ENCODE measurements at places on chromosomes 11 and 22.
A peak's percentile ranks its signal among the peaks of the same experiment; 100 is the strongest.

- DNase-seq = peak; percentile 57
Observed at GRCh38 chr22:46653596-46653995, 33.4 kb downstream of the GRAMD4 start.

GRCh38 chr11:79744941-79745340, 304.1 kb upstream of the TENM4 start:
- DNase-seq = no peak

DNA sequence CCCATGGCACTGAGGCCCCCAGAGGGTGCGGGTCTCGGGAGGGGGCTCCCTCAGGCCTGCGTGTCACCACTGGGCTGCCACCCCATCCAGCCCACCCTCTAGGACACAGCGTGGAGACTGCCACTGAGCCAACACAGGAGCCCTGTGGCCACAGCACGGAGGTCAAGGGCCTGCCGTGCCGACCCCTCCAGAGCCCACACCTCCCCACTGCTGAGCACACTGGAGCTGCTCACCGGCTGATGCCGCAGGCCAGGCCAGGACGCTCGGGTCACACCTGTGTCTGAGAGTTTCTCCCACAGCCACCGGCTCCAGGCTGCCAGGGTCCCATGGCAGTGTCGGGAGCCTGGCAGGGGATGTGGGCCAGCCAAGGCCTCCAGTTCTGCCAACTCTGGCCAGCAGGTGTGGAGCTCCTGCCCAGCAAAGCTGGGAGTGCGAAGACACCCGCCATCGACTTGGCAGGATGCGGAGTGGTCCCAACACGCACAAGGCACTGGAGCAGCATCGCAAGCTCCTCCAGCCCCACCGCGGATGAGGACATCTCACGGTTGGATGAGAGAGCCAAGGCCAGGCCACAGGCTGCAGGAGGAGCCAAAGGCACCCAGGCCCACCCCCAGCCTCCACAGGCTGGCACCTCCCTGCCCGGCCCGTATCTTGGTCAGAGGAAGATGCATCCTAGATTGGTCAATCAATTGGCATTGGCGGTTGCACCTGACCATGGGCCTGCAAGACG, 187.1 kb downstream of the BRD1 start:
- no peak for DNase-seq

DNA sequence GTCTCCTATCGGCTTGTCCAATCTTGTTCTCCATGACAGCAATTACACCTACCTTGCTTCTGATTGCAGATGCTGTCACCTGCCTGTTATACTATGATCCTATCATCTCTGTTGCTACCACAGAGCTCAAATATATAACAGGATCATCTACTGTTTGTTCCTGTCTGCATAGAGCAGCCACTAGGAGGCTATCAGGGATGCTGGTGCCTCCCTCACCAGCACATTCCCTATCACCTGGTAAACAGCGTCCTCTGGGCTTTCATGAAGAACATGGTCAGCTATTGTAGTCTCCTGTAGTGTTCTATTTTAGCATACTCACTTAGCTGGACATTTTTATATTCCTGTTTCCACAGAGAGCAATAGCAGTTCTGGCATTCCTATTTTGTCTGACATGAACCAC, 87.8 kb upstream of the FAT3 start:
- no peak for DNase-seq

DNA sequence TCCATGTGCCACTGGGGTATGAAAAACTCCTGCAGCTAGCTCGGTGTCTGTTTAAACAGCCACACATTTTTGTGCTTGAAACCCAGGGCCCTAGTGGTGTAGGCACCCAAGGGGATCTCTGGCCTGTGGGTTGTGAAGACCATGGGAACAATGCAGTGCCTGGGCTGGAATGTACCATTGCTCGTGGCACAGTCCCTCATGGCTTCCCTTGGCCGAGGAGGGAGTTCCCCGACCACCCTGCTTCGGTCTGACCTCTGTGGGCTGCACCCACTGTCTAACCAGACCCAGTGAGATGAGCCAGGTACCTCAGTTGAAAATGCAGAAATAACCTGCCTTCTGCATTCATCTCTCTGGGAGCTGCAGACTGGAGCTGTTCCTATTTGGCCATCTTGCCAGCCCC, 214.0 kb downstream of the TRPC6 start:
- DNase-seq = no peak

- DNase-seq = peak; percentile 44
Observed at GRCh38 chr11:2466869-2467694, 22.3 kb downstream of the KCNQ1 start.

DNA sequence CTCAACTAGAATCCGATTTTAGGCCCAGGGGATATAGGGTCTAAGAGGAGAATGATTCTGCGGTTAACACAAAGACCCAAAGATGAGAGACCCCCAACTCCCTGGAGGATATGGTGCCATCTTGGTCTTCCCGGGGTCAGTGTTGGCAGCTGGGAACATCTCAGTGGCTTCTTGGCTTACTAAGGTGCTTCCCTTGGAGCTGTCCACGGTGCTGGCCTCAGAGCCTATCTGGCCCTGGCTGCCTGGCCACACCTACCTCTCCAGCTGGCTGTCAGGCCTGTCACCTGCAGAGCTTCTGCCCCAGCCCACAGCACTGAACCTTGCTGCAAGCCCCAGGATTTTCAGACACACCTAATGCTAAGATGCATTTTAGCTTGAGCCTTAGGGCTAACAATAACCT, 70.7 kb upstream of the THY1 start:
- no peak for DNase-seq

- DNase-seq = no peak
Observed at GRCh38 chr11:132114185-132114584, 743.8 kb downstream of the NTM start.

DNA sequence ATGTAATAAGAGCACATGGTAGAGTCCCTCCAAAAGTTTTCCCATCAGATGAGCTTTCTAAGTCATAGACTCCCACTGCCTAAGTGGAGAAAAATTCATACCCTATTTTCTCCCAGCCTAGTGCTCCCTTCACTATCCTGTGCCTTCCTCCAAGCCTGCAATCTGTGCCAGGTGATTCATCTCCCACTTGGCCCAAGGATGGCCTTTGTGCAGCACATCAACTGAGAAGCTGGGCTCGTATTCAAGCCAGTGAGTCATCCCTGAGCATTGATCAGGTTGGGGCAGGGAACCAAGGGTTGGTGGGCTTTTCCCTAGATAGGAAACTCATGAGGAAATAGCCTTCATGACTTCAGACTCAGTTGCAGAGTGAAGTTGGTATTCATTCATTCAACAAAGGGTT, 64.6 kb downstream of the PANX1 start:
- no peak for DNase-seq

- DNase-seq = no peak
Observed at GRCh38 chr11:20112291-20113148, 47.8 kb downstream of the DBX1 start.

DNA sequence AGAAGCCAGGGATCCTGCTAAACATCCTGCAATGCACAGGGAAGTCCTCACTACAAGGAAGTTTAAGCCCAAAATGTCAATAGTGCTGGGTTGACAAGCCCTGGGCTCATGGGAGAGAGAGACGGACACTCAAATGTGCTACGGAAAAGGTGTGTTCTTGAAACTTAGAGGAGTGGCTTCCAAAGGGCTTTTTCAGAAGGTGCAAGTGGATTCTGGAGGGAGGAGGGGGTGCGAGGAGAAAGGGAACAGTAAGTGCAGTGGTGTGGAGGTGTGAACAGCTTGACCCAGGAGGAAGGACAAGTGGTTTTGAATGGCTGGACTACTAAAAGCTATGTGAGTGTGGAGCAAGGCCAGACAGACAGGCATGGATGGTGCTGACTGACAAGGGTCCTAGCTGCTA, 50.4 kb upstream of the CECR2 start:
- DNase-seq = no peak

DNA sequence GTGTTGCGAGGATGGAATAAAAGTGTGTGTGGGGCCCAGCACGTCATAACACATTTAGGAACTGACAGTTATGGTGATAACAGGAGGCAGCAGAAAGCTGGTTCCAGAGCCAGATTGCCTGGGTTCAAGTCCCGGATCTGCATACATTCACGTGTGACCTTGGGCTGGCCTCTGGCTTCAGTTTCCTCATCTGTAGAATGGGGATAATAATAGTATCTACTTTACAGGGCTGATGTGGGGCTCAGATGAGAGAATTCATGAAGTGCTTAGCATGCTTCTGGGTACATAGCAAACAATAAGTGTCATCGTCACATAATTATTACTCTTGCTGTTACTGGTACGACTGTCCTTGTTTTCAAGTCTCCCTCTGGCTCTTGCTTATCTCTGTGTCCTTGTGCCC, 97.3 kb downstream of the KIAA1671 start:
- no peak for DNase-seq

DNA sequence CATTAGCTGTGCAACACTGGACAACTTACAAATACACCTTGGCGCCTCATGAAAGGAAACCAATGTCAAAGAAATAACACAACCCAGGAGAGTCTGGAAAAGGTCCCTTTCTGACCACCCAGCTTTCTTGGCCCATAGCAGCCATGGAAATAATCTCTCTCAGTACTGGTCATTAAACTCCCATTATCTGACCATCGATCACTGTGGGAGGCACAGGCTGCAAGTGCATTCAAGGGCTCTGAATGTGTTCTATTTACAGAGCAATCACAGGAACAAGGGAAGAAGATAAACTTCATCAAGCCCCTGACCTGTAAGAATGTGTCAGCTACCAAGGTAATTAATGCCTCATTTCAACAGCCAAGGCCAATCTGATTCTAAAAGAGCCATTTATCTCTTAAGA, 40.1 kb downstream of the CTSC start:
- DNase-seq = no peak

DNA sequence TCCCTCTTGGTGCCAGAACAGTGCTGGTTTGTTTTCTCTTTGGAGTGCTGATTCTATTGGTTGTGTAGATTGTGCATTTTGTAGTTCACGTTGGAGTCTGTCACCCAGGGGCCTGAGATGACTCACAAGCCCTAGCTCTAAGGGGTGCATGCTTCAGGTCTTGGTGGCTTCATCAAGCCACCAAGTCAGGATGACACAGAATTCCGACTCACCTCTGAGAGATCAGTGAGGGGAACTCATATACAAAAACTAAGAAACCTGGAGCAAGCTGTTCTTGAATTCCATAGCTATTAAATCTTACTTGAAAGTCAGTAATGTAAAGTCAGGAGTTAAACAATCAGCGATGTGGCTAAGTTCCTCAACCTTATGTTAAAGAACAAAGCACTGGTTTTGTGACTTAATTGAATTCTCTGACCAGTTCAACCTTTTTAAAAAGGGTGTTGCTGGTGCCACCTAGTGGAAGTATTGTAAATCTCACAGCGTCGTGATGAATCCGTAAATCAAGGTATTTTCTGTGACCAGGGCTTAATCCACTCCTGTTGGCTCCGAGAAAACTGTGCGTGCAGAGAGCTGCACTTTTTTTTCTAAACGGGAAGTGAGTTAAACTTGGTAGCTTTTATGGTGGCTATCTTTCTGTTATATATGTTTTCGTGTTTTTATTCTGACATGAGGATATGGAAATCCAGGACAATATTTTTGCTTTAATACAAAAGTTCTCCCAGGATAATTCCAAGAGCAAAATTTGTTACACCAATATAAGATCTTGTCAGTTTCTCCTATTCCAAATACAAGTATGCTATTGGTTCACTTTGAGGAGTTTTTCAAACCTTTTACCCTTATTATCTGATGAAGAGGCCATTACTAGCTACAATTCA, 14.6 kb downstream of the MMP13 start:
- DNase-seq = peak; percentile 28

DNA sequence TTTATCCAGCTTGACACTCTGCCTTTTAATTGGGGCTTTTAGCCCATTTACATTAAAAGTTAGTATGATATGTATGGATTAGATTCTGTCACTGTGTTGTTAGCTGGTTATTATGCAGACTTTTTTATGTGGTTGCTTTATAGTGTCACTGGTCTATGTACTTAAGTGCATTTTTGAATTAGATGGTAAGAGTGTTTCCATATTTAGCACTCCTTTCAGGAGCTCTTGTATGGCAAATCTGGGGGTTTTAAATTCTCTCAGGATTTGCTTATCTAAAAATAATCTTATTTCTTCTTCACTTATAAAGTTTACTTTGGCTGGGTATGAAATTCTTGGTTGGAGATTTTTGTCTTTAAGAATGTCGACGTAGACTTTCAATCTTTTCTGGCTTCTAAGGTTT, 4.0 kb downstream of the OR52E6 start:
- DNase-seq = no peak

DNA sequence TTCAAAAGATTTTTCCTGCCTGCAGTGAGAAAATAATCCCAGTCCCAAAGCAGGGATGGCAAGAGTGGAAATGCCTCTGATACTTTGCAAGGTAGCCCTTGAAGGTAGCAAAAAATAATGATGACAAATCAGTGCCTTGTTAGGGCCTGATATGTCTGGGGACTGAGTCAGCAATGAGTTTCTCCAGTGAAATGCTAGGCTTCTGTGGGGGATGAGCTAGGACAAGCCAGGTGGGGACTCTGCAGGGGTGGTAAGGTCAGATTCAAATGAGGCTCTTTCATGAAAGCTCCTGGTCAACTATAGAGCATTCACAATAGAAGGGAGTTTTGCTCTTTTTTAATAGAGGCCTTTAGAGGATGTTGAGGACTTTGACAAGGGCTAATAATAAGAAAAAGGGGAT, 77.7 kb downstream of the ME3 start:
- no peak for DNase-seq

DNA sequence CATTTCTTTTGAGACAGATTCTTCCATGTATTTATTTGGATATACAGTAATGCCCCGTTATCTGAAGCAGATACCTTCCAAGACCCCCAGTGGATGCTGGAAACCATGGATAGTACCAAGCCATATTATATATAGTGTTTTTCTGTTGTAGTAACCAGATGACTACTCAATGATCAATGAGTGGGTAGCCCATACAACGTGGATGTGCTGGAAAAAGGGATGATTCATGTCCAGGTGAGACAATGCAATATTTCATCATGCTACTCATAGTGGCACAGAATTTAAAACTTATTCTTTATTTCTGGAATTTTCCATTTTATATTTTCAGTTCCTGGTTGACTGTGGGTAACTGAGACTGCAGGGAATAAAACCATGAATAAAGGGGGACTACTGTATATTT, 427.5 kb downstream of the METTL15 start:
- DNase-seq = no peak

DNA sequence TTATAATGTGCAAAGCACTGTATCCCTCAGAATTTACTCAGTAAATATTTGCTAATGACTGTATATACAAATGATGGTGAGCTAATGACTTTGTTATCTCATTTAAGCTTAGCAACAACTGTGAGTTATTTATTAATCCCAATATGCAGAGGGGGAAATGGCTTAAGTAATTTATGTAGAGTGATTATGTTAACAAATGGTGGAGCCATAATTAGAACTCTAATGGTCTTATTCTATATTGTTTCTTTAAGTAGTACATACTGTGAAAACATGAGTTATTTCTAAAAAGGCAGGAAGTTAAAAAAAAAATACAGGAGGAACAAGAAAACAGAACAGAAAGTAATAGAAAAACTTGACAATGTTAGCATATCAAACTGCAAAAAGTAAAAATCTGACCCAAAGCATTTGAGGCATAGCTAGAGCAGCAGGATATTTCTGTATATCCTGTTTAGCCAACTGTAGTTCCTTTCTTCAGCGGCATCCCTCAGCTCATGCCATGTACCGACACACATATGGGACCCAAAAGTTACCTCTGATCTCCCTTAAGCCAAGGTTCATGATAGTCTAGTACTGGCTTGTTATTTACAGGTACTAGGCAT, 94.2 kb downstream of the FCHSD2 start:
- no peak for DNase-seq

- DNase-seq = peak; percentile 82
Observed at GRCh38 chr11:128472128-128473089, 114.9 kb downstream of the ETS1 start.

GRCh38 chr11:121450401-121450800, 1.7 kb upstream of the SORL1 start:
- DNase-seq = no peak

All from stimulated activated CD4-positive, alpha-beta T cell treated with anti-CD3 and anti-CD28 coated beads, Interleukin-1b, Interleukin-23, amount 100 ng/mL, for 48 hours (primary cell).